Upper lobe of right lung (tissue), 1 donor: ENCODE measurements at places on chromosomes 5 and 9. TPM values are rescaled to one million over a fixed set of nuclear protein-coding genes. Genes with fewer than 3 reads are reported as not detected.

Gene SPATA31E1
- not detected for total RNA-seq

Gene NMUR2
- 2.1 TPM for total RNA-seq

DNA sequence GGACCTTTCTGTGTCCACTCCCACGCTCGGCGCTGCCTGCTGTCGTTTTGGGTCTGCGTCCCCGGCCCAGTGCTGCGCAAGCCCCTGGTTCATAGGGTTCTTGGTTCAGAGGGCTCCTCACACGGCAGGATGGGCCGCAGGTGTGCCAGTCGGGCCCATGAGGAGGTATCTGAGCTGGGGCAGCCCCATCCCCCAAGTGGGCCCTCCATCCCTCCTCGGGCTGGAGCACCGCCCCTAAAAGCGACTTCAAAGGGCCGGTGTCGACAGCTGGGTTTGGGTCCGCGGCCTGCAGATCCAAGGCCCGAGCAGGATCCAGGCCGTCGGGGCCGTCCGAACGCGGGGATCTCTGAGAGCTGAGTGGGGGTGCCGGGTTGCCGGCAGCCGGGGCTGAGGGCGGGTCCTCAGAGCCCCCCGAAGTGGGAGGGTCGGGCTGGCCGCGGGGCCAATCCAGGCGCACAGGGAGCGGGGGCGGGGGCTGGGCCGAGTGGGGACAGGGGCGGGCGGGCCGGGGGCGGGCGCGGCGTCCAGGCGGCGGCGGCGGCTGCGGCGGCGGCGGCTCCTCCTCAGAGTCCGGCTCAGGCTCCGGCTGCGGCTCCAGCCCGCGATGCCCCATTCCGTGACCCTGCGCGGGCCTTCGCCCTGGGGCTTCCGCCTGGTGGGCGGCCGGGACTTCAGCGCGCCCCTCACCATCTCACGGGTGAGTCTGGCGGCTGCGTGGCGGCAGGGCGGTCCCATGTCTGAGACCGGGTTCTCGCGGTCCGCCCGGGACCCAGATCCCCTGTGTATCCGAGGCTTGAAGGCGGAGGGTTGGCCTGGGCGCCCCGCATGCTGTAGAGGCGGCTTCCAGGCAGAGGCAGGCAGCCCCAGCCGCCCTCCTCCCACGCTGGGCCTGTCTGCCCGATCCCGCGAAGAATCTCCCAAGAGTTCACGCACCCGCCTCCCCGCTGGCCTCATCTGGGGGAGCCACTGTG, at the start of gene PDLIM4:
PDLIM4 (plus strand) TSS at position 566 of the 971 bp plus-strand sequence; CDS start at position 605, 39 bp downstream.
- H3K27me3 ChIP-seq: peaks cover 7% of the 10 kb centered on the region
- H3K36me3 ChIP-seq: no peaks in the 10 kb centered on the region
- peak within 1 kb of the TSS; percentile 48 for H3K4me3 ChIP-seq
- H3K4me1 ChIP-seq: peaks cover 23% of the 10 kb centered on the region

DNA sequence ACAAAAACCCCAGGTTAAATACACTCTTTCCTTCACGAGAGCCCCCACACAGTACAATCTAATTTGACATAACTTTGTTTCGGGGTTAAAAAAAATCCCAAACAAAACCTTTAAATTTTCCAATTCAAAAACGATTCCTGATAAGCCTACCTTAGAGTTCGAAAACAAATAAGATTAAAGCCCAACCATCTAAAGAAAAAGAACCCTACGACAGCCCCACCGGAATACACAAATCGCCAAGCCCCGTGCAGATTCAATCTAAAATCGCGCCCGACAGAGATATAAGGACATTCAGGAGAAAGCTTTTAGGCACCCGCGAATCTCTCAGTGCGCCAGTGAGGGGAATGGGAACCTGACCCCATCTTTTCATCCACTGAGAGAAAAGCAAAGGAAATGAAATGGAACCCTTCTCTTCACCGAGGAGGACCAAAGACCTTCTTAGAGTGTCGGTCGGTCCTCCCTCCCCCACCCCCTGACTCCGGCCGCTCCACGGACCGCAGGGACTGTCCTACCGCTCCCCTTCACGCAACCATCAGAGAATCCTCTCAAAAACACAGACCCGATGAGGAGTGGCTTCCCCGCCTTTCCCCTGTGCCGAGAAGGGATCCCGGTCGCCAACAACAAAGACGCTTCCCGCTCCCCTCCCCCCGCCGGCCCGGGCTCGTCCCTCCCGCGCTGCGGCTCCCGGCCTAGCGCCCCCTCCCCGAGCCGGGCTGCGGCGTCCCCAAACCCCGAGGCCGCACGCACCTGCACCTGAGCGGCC, 925 bp downstream of the ABHD17B start:
- no peaks in the 10 kb centered on the region for H3K27me3 ChIP-seq
- peak overlapping the region; percentile 93 for H3K27ac ChIP-seq
- no peaks in the 10 kb centered on the region for H3K36me3 ChIP-seq
- peak overlapping the region; percentile 94 for H3K4me3 ChIP-seq
- peak; percentile 81 for DNase-seq

DNA sequence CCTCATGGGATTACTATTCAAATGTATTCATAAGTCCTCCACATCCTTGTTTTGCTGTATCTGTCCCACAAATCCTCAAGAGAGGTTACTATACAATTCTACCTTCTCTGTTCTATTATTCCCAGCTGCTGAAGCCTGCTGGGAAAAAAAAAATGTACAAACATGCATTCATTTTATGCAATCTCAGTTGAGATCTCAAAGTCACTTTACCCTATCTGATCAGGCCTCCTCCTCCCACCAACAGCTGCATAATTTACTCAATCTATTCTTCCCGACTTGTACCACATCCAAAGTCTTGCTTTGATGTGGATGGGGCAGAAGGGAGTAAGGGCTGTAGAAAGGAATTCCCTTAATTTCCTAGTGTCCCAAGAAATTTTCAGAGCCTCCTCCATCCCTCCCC, 28.6 kb downstream of the PSIP1 start:
- H3K27ac ChIP-seq: no peak overlapping the region
- no peaks in the 10 kb centered on the region for H3K27me3 ChIP-seq
- no peak overlapping the region for H3K4me3 ChIP-seq
- H3K4me1 ChIP-seq: no peaks in the 10 kb centered on the region
- DNase-seq: no peak

DNA sequence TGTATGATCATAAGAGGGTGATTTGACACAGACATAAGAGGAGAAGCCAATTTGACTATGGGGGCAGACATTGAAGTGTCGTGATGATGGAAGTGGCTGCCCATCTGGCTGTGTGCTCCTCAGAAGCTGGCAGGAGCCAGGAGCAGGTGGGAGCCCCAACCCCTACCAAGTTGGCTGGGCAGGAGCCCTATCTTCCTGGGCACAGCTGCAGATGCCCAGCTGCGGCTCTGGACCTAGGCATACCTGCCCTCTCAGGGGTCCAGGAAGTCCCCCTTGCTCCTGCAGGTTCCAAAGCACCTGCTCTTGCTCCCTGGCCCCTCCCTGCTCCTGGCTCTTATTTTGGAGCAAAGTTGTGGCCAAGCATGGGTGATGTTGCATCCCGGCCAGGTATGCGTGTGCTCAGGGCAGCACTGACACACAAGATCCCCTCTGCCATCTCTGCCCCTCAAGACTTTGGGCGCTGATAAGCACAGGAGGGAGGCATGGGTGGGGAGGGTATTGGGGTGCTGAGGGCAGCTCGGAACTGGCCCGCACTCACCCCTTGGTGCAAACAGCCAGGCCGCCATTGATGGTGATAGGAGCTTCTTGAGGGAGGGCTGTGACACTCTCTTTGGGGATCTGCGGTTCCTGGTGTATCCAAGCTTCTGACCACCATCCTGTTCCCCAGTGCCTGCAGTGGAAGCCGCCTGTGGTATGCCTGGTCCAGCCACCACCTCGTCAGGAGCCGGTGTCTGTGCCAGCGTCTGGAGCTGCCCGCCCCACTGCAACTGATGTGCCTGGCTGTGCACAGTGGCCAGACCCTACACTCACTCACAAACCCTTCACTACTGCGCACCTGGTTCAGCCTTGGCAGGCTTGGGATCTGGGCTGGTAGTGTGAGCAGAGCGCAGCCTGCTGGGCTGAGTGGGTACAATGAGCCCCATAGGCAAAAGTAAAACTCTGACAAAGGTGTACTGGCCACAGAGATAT, 230.9 kb downstream of the CDH9 start:
- H3K27me3 ChIP-seq: no peaks in the 10 kb centered on the region
- no peak overlapping the region for H3K27ac ChIP-seq
- no peak overlapping the region for H3K4me3 ChIP-seq
- no peaks in the 10 kb centered on the region for H3K36me3 ChIP-seq
- H3K4me1 ChIP-seq: no peaks in the 10 kb centered on the region

DNA sequence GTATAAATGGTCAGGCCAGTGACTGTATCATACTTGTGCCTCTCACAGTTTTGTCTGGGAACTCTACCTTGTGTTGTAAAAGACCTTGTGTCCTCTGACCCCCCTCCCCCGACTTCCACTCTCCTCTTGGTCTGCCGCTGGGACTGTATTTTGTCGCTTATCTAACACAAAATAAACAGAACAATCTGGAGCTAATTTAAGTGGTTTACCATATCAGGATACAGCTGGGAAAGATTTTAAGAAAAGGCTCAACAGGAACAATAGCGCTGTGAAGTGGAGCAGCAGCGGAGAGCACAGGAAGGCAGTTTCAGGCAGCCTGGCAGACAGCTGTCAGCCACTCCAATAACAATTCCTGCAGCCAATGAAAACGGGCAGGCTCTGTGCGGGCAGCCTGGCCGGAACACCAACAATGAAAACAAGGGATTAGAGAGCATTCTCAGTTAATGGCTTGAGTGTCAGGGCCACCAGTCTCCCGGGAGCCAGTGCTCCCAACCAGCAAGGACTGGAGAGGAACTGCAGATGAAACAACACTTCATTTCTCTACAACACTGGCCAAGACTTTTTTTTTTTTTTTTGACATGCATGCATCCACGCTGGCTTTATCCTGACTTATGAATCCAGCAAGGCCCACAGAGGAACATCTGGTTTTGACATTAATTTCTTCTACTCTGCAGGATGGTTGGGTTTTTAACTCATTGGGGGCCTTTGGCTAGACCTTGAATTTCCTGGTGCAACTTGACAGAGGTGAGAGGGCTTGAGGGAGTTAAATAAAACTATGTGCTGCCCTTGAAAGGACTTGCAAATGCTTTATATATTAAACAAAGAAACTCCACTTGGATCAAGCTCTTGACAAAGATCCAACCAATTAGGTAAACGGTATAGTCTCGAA, 76.7 kb downstream of the ARSB start:
- H3K4me1 ChIP-seq: peaks cover 19% of the 10 kb centered on the region
- no peaks in the 10 kb centered on the region for H3K36me3 ChIP-seq
- no peaks in the 10 kb centered on the region for H3K27me3 ChIP-seq
- H3K27ac ChIP-seq: no peak overlapping the region

- no peak for DNase-seq
- no peaks in the 10 kb centered on the region for H3K4me1 ChIP-seq
- no peak overlapping the region for H3K27ac ChIP-seq
- H3K27me3 ChIP-seq: no peaks in the 10 kb centered on the region
- H3K36me3 ChIP-seq: no peaks in the 10 kb centered on the region
Measured at GRCh38 chr9:127389381-127390247, 7.4 kb upstream of the SLC2A8 start.

- DNase-seq: no peak
- H3K36me3 ChIP-seq: no peaks in the 10 kb centered on the region
- no peak overlapping the region for H3K27ac ChIP-seq
Measured at GRCh38 chr5:59782856-59783255, 110.7 kb downstream of the PDE4D start.

- no peak for DNase-seq
- H3K4me1 ChIP-seq: no peaks in the 10 kb centered on the region
- no peaks in the 10 kb centered on the region for H3K27me3 ChIP-seq
- H3K4me3 ChIP-seq: no peak overlapping the region
- H3K27ac ChIP-seq: no peak overlapping the region
Measured at GRCh38 chr9:18126831-18127498, 347.0 kb upstream of the ADAMTSL1 start.

DNA sequence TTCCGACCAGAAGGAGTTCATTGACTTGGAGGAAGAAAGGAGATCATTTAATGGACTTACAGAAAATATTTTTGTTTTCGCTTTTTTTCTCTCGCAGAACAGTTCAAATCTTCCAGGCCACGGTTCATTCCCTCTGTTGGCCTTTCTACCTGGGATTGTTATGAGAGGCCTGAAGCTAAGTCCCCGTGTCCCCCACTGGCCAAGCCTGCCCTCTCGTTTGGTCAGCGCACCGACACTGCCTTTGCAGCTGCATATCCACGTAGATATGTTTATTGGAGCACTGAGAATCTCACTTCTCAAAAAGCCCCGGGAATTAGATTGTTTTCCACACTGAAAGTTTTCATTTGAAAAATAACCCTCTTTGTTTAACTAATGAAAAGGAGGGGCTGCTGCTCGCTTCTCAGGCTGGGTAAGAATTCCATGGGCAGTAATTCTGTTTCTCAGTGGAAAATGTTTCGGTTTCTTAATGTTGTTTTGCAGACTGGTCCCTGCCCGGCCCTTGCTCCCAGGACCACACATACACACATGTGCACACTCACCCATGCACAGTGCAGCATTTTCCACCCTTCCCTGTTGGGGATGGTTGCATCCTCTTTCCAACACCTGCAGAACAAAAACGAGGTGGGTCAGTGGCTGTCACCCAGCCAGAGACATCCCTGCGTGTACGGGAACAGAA, 655.7 kb downstream of the BNC2 start:
- H3K36me3 ChIP-seq: no peaks in the 10 kb centered on the region
- no peaks in the 10 kb centered on the region for H3K27me3 ChIP-seq
- no peak for DNase-seq
- no peak overlapping the region for H3K27ac ChIP-seq
- H3K4me3 ChIP-seq: no peak overlapping the region
- peaks cover 5% of the 10 kb centered on the region for H3K4me1 ChIP-seq

DNA sequence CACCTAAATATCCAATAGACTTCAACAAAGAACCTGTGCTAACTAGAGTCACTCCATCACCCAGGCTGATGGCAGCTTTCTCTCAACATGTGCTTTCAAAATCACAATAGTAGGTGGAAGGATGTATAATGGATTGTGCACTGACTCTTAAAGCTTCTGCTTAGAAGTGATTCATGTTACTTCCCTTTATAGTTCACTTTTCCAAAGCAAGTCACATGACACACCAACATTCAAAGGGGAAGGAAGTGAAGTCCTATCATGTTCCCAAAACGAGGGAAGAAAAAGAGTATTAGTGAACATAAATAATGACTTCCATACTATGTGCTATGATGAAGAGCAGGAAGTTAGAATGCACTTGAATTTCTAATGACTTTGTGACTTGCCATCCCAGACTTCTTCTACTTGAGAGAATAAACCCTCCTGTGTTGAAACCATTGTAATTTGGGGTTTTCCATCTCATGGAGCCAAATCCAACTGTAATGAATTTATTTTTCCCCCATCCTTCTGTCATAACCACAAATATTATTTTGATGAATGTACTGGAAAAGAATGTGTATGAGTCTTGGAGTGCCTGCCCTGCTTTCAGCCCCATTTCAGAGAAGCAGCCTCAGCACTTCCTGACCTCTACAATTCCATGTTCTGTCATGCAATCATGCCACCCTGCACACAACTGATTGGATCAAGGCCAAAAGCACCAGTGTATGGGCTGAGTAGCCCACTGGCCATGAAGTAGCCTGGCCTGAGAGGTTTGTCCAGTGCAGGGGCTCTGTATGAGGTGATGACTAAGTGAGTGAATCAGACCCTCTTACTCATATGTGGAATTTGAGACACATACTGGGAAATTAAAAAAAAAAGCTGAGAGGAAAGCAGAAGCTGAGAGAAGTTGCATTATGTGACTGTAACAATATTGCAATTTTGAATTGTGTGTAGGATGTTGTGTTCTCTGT, 525.9 kb upstream of the CLINT1 start:
- no peaks in the 10 kb centered on the region for H3K36me3 ChIP-seq
- no peak overlapping the region for H3K27ac ChIP-seq
- peaks cover 14% of the 10 kb centered on the region for H3K4me1 ChIP-seq
- H3K27me3 ChIP-seq: no peaks in the 10 kb centered on the region
- no peak overlapping the region for H3K4me3 ChIP-seq

GRCh38 chr5:61631438-61631941, 299.4 kb downstream of the ZSWIM6 start:
- no peaks in the 10 kb centered on the region for H3K4me1 ChIP-seq
- H3K27ac ChIP-seq: no peak overlapping the region
- no peaks in the 10 kb centered on the region for H3K36me3 ChIP-seq
- peak; percentile 74 for DNase-seq
